ENCODE measurements at places on chromosomes 6 and 20.

DNA sequence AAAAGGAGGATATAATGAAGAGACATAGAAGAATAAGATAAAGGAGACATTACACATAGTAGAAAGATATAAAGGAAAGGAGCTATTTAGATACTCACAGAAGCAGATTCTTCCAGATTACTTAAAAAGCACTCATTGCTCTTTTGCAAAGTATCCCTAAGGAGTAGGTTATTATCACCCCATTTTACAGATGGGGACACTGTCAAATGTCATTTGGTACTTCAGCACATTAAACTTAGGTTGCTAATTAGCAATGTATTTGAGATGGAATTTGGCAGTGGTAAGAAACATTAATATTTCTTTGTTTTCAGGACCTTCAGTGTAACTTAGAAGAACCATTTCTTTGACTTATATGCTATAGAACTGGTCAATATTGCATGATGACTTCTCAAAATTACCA, 11.9 kb upstream of the HIVEP1 start:
- no peak for DNase-seq

DNA sequence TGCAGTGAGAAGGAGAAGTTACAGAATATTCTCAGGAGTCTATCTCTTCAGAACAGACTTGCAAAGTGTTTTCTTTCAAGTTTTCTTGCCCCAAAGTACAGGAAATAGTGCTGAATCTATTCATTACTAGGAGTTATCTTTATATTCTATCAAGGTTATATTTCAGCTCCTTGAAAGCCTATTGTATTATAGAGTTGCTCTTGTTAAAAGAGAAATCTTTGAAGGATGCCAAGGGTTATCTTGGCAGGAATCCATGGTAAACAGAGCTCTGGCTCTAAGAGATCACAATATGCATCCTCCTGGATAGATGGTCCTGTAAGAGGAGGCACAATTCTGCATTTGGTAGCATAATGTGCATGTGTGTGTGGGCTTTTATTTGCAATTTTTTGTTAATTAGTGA, 21.2 kb upstream of the SNRPB2 start:
- no peak for DNase-seq

GRCh38 chr6:157791450-157791849, 31.6 kb upstream of the SNX9 start:
- DNase-seq = no peak

- peak; percentile 81 for DNase-seq
These were observed at the start of gene PRR18 for GRCh38 chr6:166308033-166308768. Gene PRR18, minus strand, starts transcription at chr6:166308392. Its CDS starts 250 bp downstream, at chr6:166308142.

GRCh38 chr20:57479196-57479595, 45.7 kb downstream of the CTCFL start:
- DNase-seq = no peak

DNA sequence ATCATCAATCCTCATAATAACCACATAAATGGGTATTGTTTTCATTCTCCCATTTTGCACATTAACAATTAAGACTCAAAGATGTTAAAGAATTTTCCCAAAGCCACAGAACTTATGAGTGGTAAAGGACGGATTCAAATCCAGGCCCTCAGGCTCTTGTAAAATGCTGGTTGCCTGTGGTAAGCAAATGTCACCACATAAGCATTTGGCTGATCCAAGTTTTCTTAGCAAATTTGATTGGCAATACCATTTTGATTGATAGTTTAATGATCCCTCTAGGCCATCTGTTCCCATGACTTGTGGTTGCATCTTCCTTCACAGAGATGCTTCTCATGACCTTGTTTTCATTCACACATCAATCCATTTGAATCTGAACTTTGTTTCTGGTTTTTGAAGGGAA, 252.0 kb upstream of the RIN2 start:
- no peak for DNase-seq

GRCh38 chr6:54775576-54775975, 71.0 kb upstream of the FAM83B start:
- no peak for DNase-seq

DNA sequence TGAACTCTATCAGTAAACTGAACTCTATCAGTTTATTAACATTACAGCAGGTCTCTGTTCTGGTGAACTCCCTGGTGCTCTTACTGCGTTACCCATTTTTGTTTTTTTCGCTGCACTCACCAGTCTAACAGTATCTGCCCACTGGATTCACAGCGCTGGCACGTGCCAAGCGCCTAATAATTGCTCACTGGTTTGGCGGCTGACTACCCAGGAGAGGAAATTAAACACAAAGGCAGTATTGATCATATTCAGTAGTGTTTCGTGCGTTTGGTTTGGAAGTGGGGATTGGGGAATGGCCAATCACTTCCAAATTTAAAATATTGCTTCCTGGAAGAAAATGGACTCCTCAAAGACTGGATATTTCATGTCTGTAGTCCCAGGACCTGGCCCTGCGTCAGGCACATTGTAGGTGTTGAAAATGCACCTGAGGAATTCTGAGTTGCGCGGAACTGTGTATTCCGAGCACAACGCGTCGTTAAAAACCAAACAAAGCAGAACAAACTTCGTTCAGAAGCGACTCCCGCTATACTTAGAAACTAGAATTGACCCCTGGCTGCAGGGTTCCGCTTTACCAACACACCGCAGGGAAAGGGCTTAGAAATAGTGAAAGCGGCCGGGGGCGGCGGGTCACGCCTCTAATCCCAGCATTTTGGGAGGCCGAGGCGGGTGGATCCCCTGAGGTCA, 1.1 kb upstream of the RPS12 start:
- DNase-seq = peak; percentile 74

- no peak for DNase-seq
These were observed 1.6 kb downstream of the HSPA1L start for GRCh38 chr6:31813465-31813849.

DNA sequence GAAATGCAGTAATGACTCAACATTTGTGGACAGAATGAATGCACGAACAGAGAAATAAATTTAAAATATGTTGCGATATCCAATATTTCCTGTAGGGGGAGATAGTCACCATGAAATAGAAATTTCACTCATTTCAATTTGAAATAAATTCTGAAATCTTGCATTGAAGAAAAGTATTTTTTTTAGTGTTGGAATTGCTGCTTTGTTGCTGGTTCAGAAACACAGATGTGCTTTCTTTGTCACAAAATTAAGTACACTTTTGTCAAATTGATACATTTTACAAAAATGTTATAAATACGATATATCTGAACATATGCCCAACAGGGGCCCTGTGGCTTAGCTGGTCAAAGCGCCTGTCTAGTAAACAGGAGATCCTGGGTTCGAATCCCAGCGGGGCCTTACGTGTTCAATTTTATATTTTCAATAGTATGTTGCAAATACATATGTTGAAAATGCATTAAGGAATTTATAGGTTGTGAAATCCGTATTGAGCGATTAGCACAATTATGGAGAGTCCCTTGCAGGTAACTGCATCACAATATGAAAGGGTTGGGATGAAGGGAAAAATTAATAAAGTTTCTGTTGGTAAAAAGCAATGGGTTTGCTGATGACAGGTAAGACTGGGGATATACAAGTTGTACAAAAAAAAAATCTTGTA, 85.4 kb upstream of the PRSS16 start:
- DNase-seq = peak; percentile 62

GRCh38 chr6:168133687-168134559, 54.9 kb upstream of the FRMD1 start:
- no peak for DNase-seq

DNA sequence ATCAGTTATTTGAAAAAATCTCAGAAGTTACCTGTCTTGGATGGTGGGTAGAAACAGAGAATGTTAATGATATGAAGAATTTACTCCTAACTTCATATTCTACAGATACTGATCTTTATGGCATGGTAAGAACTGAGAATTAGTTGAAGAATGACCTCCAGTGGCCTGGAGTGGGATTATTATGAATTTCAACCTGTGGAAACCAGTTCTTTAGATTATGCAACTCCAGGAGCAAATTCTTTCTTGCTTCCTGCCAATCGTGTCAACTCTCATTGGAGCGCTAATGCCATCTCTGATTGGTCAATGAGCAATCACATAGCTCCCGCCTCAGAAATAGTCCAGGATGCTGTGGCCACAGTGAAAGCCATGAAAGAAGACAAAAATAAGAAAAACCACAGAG, 40.6 kb downstream of the LYRM2 start:
- no peak for DNase-seq

- no peak for DNase-seq
These were observed 85.9 kb downstream of the SNAP25 start for GRCh38 chr20:10304471-10305046.

DNA sequence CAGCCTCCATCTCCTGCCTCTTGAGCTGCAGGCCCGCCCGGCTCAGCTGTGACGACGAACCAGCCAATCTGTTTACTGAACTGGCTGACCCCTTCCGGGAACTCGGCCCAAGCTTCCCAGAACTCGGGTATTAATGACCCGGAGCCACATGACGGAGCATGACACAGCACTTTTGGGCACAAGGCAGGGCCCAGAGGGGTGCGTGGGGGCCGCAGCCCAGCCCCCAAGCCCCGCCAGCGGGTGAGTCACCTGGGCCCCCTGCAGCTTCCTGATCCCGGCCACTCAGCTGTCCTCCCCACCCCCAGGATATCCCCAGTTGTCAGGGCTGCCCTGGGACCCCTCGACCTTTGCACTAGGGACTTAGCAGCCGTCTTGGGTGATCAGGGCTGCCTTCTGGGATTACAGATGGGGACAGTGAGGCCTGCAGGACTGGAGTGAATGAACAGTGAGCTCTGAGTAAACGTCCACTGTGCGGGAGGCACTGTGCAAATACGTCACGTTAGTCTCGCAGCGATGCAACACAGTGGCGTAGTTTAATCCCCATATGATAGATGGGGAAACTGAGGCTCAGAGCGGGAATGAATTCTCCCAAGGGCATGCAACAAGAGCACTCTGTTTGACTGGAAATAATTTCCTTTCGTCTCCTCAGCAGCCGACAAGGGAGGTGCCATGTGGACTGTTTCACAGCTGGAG, 102.1 kb downstream of the CEBPB start:
- no peak for DNase-seq

DNA sequence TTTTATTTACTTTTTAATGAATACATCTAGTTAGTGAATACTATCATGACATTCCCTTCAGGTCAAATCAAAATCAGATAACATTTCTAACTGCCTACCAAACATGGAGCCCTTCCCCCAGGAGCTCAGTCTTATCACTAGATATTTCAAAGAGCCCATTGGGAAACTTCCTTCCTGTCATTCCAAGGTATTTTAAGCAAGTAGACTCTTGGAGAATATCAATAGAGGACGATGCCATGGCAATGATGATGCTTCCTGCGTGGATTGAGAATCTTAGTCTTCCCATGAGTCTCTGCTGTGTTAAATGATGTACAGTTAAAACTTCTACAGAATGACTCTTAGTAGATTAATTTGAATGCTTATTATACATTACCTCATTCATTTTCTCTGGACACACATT, 384.9 kb downstream of the CENPW start:
- DNase-seq = no peak

DNA sequence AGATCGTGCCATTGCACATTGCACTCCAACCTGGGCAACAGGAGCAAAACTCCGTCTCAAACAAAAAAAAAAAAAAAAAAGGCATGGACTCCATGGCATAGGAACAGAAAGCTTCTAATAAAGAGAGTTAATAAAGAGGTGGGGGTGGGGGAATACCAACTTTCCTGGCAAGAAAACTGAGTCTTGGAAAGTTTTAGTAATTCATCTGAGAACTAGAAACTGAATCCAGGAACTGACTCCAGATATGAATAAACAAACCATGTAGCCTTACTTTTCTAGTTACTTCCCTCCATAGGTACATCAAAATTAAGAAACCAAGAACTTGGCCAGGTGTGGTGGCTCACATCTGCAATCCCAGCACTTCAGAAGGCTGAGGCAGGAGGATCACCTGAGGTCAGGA, 38.5 kb downstream of the PTPRT start:
- no peak for DNase-seq

GRCh38 chr6:37027811-37028469, 22.5 kb downstream of the FGD2 start:
- no peak for DNase-seq

Data from GM12865 (cell line).